Retinal pigment epithelial cell (primary cell): ENCODE measurements at places on chromosomes 2 and 18.

GRCh38 chr2:59383473-59383872, 1142.3 kb upstream of the FANCL start:
- DNase-seq = no peak

- DNase-seq = no peak
These were observed 108.9 kb upstream of the GLS start for GRCh38 chr2:190771726-190772125.

GRCh38 chr2:175552902-175553301, 371.4 kb upstream of the ATP5MC3 start:
- no peak for DNase-seq

DNA sequence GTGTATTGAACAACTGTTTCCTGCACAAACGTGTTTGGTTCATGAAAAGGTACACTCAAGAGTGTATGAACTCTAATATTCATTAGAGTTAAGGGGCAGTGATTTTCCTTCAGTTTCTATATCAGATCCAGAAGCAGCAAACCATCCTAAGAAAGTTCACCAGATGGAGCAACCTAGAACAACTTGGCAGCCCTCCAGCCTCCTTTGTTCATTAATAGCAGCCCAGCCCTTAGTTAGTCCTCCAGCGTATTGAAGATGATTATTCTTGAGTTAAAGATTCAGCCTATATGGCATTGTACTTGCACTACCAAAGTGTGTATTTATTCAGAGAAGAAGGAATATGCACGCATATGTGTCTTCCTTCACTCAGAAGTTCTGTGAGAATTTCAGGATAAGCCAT, 365.5 kb downstream of the SETBP1 start:
- no peak for DNase-seq

- no peak for DNase-seq
These were observed 70.1 kb downstream of the HPCAL1 start for GRCh38 chr2:10372862-10373240.
